ENCODE measurements at places on chromosomes 1 and 21.

- DNase-seq = no peak
Observed at GRCh38 chr1:21854751-21855131, 42.7 kb downstream of the LDLRAD2 start.

- DNase-seq = no peak
Observed at GRCh38 chr1:209742409-209743144, 13.3 kb upstream of the TRAF3IP3 start.

GRCh38 chr1:84365225-84366221 is 32.8 kb upstream of the DNASE2B start:
- DNase-seq = peak; percentile 44

GRCh38 chr1:163320891-163321290 is 863 bp upstream of the NUF2 start:
- DNase-seq = no peak

GRCh38 chr1:221470000-221470698 is 271.7 kb downstream of the DUSP10 start:
- DNase-seq = no peak

- DNase-seq = no peak
Observed at GRCh38 chr1:234924450-234925355, 203.9 kb downstream of the TOMM20 start.

DNA sequence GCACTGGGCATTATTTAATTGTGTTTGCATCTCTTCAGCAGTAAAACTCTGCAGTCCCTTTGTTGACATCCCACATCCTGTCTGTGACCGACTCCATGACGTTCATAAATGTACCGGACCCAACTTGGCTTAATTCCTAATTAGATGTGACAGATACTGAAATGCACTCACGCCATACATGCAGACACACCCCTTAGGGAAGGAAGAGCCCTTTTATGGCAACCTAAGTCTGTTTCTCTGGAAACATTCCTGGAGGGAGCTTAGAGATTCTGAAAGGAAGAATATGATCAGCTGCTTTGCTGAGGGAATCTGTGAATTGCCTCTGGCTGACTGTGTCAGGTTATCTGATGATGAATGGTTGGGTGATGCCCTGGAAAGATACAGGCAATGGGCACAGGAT is 33.4 kb downstream of the ADAMTS5 start:
- DNase-seq = no peak

DNA sequence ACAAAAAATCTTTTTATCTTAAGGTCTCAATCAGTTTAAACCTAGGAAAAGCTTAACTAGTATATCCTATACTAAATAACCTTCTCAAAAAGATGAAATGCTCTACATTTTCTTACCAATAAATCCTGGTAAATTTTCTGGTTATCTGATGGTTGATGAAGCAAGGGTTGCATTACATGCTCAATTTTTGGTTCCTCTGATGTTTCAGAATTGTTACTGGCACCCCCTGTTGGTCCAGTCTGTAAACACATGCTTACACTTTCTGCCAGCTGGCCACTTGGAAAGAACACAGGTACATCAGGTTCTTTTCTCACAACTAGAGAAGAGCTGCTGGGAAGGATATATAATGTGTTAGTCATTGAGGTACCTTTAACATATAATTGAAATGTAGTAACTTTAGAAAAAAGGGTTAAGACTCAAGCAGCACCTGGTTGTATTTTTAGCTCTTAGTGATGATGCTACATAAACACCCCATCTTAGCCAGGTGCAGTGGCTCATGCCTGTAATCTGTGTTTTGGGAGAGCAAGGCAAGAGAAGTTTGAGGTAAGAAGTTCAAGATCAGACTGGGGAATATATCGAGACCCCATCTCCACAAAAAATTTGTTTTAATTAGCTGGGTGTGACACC is 30.9 kb upstream of the TAL1 start:
- peak; percentile 41 for DNase-seq

- DNase-seq = no peak
Observed at GRCh38 chr1:24164004-24164403, 21.1 kb upstream of the IL22RA1 start.

DNA sequence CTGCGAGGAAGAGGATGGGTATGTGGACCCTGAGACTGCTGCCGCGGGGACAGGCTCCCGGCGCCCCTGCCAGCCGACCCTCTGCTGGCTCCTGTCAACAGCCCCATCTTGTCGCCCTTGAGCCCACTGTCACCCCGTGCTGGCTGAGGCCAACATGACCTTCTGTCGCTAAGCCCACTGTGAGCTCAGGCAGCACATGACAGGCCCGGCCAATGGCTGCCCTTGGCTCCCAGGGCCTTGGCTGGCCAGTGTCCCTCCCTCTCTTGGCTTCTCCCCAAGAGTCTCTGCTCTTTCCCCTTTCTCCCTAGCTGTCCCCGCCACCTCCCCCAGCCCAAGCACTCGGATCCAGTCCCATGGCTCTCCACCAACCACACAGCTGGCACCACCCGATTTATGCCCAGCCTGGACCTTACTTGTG is 3.5 kb downstream of the PEX10 start:
- no peak for DNase-seq

DNA sequence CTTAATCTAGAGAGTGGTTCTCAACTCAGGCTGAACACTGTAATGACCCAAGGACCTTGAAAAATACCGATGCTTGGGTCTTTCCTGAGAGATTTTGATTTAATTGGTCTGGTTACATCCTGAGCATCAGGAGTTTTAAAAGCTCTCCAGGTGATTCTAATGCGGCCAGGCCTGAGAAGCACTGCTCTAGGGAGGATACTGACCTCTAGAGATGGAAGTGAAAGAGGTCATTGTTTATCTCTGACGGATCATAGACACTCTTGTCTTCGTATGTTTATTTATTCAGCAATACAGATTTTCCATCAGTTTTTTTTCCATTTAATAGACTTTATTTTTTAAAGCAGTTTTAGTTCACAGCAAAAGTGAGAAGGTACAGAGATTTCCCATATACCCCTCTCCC is 54.5 kb upstream of the IGSF5 start:
- no peak for DNase-seq

GRCh38 chr1:81287411-81288080 is 513.2 kb upstream of the ADGRL2 start:
- DNase-seq = no peak
